ENCODE measurements at places on chromosomes 11 and 22.

- no peak for DNase-seq
These were observed 34.6 kb upstream of the CAVIN3 start for GRCh38 chr11:6354651-6355485.

DNA sequence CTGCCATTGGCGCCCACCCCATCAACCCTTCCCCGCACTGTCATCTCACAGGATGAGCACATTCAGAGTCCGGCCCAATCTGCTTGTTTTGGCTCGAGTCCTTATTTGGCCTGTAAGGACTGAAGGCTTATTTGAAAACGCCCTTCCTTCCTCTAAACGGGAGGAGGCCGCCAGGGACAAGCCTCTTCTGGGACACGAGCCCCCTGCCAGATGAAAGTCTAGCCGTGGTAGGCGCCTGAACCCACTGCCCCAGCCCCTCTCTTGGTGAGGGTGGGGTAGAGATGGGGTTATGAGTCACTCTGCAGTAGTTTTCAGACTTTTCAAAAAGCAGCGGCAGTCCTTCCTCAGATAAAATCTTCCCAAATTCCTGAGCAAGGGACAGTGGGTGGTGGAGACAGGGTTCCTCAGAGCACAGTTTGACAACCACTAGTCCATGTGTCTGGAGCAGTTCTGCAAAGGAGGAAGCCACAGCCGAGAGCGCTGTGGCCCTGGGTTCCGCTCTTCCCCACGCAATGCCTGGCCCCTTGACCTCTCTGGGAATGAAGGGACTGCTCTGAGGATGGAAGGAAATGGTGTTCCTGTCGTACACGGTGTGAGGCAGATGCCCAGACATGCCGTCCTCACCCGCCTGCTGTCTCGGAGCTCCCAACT, 57.0 kb downstream of the MYH9 start:
- DNase-seq, result no peak

- DNase-seq, result no peak
These were observed 15.0 kb upstream of the APOA1 start for GRCh38 chr11:116852261-116853031.

GRCh38 chr11:78788533-78788932, 213.9 kb upstream of the NARS2 start:
- no peak for DNase-seq

DNA sequence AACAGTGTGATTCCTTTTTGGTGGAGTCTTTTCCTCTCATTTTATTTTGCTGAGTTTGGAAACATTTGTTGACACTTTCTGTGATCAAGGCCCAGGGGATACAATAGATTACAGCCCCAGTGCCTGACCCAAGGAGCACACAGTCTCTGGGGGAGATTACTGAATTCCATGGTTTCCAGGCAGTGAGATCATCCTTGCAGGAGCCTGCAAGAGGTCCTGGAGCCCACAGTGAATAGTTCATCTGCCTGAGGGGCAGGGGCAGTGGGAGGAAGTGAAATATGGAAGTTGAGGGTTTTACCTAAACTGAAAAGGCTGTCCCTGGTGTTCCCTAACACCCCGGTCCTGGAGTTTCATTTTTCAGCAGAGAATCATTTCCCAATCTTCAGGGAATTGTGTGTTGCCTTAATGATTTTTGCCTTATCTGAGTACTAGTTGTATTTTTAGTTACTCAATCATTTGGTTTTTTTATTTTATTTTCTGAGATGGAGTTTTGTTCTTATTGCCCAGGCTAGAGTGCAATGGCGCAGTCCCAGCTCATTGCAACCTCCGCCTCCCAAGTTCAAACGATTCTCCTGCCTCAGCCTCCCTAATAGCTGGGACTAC, 7.7 kb downstream of the CCS start:
- no peak for DNase-seq

- no peak for DNase-seq
These were observed 1375.6 kb upstream of the TENM4 start for GRCh38 chr11:80816454-80816847.

GRCh38 chr11:15768321-15768720, 588.0 kb downstream of the SOX6 start:
- DNase-seq, result no peak

- DNase-seq, result no peak
These were observed 137.6 kb downstream of the MAML2 start for GRCh38 chr11:96205460-96205809.

Data from NCI-H1048 (cell line).